Right ventricle myocardium inferior (tissue), 1 donor: ENCODE measurements at places on chromosomes 11 and 22. TPM values are rescaled to one million over a fixed set of nuclear protein-coding genes. Genes with fewer than 3 reads are reported as not detected.

DNA sequence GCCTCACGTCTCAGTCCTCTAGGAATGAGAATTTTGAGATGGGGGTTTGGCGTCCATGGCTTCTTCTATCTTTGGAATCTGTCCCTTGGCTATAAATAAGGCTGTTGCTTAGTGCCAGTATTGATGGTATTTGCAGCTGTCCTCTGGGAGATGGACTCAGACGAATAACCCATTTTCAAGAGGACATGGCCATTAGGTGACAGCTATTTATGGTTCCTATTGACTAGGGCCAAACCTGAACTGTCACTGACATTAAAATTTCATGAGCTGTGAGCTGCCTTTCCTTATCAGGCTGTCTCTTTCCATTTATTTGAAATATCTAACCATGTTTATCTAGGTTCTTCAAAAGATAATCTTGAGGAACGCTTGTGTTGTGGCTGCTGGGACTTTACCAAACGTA, 92.7 kb downstream of the NAV2 start:
- no peak for DNase-seq

DNA sequence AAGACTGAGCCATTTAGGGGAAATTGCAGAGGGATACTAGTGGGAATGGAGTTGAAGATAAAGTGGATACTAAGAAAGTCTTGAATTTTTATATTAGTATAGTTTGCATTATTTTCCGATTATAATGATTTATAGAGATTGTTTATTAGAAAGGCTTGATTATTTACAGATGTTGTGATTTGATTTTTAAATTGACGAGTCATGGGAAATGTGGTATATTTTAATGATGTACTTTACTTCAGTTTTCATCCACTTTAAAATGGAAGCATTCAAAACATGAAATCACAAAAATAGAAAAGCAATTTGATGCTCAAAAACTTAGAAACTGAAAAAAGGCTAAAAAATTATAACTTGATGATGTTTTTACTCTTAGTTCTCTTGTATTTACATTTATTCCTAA, 21.2 kb downstream of the USP47 start:
- no peak for DNase-seq

- DNase-seq = no peak
Measured at GRCh38 chr11:67596753-67597300, 9.9 kb upstream of the NDUFV1 start.

DNA sequence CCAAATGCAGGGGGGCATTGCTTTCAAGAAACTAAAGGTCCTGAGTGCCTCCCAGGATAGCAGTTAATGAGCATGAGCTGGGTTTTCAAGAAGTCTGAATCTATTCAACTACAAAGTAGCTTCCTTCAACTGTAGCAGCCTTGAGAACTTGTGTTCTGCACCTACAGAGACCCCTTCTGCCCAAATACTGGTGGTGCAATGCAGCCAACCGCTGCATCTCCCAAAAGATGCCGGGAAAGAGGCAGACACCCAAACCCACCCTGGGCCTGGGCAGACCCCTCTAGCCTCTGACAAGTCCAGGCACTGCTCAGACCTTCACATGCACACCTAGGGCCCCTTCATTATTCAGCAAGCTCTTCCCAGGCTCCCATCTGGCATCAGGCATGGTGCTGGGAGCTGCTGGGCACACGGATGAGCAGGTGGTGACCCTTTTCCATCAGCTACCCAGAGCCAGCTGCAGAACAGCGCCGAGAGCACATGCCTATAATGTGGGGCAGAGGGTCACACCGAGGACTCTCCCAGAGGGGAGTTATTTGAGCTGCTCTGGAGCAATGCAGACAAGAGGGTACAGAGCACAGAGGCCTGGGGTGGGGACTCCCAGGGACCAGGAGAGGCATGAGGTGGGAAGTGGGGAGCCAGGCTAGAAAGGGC, 44.9 kb upstream of the ETS1 start:
- no peak for DNase-seq

DNA sequence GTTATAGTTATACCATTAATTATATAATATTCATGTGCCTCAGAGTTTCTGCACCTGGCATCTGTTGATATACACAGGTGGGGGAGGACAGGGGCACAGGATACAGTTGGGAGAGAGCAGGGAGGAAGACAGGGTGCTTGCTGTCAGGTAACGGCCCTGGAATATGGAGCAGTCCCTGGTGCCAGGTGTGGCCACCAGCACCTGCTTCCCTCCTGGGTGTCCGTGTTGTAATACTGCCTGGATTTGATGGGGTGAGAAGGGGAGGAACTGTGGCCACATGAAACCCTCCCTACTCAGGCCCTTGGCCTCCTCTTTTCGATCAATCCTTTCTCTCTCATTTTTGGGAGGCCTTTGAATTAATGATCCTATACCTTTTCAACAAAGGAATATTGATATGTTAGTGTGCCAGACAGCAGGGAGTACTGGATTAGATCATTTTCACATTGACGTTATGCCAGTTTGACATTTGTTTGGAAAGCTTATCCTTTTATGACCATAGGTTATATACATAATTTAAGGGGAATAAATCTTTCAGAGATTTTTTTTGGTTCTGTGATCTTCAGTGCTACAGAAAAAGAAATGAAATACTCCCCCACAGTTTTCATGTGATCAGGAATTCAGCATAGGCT, 88.6 kb downstream of the TEAD1 start:
- DNase-seq = no peak

DNA sequence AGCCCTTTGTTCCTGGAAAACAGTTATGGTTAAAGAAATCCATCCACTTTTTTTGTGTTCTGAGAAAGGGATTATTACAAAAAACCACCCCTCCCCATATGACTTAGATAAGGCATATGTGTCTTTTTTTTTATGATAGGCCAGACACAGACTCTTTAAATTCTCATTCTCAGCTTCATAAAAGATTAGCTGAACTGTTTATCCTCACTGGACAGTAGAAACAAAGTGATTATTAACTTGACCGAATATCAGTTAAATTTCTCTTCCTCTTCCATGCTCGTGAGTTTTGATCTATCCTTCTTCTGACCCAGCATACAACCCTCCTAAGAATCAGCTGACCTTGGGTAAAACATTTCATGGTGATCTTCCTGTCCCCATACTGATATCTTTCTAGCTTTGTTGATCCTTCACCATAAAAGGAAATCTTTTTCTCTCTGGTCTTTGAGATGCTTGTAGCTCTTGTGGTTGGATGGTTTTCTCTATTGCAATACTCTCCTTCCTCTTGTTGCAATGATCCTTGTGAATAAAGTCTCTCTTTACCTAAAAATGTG, 26.2 kb downstream of the OR2AG2 start:
- DNase-seq = no peak

- no peak for DNase-seq
Measured at GRCh38 chr11:85626496-85626895, 648 bp downstream of the DLG2 start.

DNA sequence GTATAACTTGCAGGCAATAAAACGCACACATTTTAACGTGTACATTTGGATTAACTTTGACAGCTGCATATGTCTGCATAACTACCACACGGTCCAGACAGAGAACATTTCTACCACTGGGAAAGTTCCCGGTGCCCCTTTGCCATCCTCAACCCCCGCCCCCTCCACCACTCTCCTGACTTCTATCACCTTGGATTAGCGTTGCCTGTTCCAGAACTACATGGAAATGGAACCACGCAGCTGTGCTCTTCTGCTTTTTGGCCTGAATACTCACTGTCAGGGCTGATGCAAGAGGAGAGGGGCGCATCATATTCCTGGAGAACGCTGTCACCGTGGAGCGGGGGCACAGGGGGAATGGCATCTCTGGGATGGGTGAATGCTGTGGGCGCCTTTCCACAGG, 62.1 kb downstream of the LRP5 start:
- DNase-seq = no peak

GRCh38 chr11:76666830-76667229, 3.7 kb downstream of the LRRC32 start:
- DNase-seq = peak; percentile 16

DNA sequence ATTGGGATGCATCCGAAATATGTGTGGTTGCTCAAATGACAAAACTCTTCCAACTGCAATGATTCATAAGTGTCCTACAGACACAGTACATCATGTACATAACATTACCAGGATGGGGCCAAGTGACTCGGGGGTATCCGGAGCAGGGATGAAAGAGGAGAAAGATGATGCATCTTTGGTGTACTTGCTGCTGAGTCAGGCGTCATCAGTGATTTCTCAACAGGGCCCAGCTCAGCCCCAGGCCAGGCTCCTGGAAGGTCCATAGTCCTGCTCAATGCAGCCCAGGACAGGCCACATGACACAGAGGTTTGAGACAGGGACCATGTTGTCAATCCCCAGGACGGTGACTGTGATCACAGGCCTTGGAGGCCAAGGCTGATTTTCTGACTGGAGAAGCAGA, 59.3 kb downstream of the GGTLC2 start:
- DNase-seq = no peak

GRCh38 chr11:10415817-10416392, 39.2 kb upstream of the AMPD3 start:
- no peak for DNase-seq

- DNase-seq = no peak
Measured at GRCh38 chr11:116117331-116118137, 613.3 kb upstream of the CADM1 start.

DNA sequence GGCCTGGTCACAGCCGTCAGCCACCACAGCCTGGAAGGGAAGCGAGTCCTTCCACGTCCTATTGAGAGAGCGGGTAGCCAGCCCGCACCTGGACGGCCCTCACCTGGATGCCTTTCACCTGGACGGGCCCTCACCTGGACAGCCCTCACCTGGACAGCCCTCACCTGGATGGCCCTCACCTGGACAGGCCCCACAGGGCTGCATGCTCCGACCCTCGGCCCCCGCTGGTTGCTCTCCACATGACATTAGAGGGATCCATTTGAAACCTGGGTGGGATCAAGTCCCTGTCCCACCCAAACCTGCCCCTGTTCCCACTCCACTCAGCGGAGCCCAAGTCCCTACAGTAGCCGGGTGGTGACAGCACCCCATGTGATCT, 3.7 kb downstream of the C1QTNF6 start:
- peak; percentile 55 for DNase-seq

GRCh38 chr11:58658623-58659022, 36.2 kb downstream of the CNTF start:
- DNase-seq = no peak

DNA sequence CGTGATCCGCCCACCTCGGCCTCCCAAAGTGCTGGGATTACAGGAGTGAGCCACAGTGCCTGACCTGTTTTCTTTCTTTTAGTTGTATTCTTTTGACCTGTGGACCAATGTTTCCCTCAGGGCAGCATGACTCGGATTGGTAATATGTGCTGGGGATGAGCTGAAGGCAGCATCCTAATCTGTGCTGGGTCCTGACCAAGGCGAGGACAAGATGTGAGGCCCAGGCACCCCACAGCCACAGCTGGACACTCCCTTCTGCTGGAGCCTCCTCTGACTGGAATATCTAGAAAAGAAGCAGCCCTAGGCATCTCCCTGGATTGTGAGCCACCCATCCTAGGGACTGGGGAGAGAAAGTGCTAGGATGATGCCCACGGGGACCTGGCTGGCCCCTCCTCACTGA, 105.4 kb downstream of the PDE2A start:
- DNase-seq = no peak

DNA sequence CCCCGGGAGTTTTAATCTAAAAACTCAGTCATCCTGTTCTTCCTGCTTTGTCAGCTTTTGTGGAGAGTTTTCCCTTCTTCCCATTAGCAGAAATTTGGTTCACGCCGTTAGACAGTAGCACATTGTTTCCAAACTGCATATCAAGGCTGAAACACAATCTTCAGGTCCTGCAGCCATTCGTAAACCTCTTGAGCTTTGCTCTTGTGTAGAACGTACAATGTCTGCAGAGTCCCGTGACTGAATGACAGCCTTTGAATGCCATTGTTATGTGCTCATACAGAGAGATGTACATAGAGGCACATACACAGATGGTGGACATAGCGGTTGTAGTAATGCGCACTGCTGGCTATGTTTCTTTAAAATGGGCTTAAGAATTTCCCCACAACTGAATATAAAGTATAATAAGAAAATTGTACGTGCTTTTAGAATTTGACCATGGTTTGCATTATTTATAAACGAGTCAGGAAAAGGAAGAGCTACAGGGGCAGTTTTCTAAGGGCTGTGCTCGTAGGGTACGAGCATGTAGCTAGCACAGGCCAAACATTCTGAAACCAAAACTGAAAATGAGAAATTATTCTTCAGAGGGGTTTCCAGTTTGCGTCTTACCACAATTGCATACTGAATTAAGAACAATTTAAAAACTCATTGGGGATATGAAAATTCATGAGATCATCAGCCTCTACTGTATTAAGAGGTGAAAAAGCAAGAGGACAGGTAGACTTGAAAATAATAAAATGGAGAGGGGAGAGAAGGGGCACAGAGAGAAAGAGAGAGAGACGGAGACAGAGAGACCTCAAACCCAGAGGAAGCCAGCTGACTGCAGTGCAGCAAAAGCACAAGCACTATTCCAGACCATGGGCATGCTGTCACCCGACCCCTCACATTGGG, 310.1 kb downstream of the CADM1 start:
- no peak for DNase-seq

- no peak for DNase-seq
Measured at GRCh38 chr11:112025707-112026106, 499 bp downstream of the DLAT start.

GRCh38 chr22:45478108-45478771, 24.4 kb upstream of the FBLN1 start:
- DNase-seq = no peak

GRCh38 chr11:33761471-33761870, 12.8 kb downstream of the FBXO3 start:
- no peak for DNase-seq

GRCh38 chr11:614021-614622, 1.6 kb downstream of the IRF7 start:
- DNase-seq = no peak

GRCh38 chr11:80970037-80970436, 1529.2 kb upstream of the TENM4 start:
- no peak for DNase-seq

GRCh38 chr22:20865875-20866445, 7.2 kb downstream of the SNAP29 start:
- no peak for DNase-seq

GRCh38 chr22:44603767-44604166, 98.2 kb upstream of the PRR5 start:
- DNase-seq = no peak

GRCh38 chr11:62801071-62801470, 4.2 kb downstream of the NXF1 start:
- DNase-seq = no peak

- DNase-seq = no peak
Measured at GRCh38 chr11:17779861-17780594, 45.4 kb downstream of the KCNC1 start.

The ZW10 gene
- 9.6 TPM for total RNA-seq

The GP1BB gene
- not detected for total RNA-seq

The RFPL2 gene
- not detected for total RNA-seq

The C22orf31 gene
- total RNA-seq = not detected

The SLC22A6 gene
- not detected for total RNA-seq

The KRTAP5-9 gene
- total RNA-seq = not detected

The OVOL1 gene
- not detected for total RNA-seq

The ZNF280B gene
- 0.49 TPM for total RNA-seq

The CYP2D6 gene
- not detected for total RNA-seq

The LRRC74B gene
- total RNA-seq = not detected

The PRR33 gene
- total RNA-seq = 5.0 TPM

The SYTL2 gene
- 2.4 TPM for total RNA-seq

The XKR3 gene
- total RNA-seq = not detected

The MFRP gene
- not detected for total RNA-seq

The NELL1 gene
- not detected for total RNA-seq

The ATG2A gene
- total RNA-seq = 10.7 TPM

The PDGFD gene
- 9.0 TPM for total RNA-seq

The JHY gene
- 2.1 TPM for total RNA-seq

The EI24 gene
- total RNA-seq = 58.1 TPM

The OAF gene
- 34.5 TPM for total RNA-seq

The LRRC75B gene
- total RNA-seq = 6.5 TPM

The LDHAL6A gene
- not detected for total RNA-seq

The KIAA1671 gene
- total RNA-seq = 12.8 TPM
